CD4-positive, alpha-beta T cell treated with Interleukin-1 beta for 1 hour (primary cell): ENCODE measurements at places on chromosomes 13 and 19.

GRCh38 chr13:34816245-34816884 lies 125.7 kb upstream of the NBEA start:
- DNase-seq = no peak

DNA sequence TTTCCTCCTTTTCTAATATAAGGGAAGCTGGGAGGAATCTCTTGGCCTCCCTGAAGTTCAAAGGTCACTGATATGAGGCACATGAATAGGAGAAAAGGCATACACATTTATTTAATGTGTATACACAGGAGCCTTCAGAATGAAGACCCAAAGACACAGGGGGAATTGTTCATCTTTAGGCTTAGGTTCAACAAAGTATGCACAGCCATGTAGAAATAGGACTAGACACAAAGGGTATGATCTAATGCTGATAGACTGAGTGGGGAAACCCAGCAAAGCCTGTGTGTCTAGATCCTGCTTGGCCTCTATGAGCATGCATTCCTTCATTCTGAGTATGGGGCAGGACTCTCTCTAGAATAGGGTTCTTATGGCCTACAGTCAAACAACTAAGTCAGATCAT lies 177.1 kb upstream of the RFC3 start:
- no peak for DNase-seq

- no peak for DNase-seq
These were observed 32.5 kb downstream of the BRD4 start for GRCh38 chr19:15299568-15300409.

GRCh38 chr13:53152057-53152421 lies 123.4 kb downstream of the OLFM4 start:
- no peak for DNase-seq

- DNase-seq = peak; percentile 52
These were observed 17.2 kb upstream of the CFAP97D2 start for GRCh38 chr13:114161644-114162532.

DNA sequence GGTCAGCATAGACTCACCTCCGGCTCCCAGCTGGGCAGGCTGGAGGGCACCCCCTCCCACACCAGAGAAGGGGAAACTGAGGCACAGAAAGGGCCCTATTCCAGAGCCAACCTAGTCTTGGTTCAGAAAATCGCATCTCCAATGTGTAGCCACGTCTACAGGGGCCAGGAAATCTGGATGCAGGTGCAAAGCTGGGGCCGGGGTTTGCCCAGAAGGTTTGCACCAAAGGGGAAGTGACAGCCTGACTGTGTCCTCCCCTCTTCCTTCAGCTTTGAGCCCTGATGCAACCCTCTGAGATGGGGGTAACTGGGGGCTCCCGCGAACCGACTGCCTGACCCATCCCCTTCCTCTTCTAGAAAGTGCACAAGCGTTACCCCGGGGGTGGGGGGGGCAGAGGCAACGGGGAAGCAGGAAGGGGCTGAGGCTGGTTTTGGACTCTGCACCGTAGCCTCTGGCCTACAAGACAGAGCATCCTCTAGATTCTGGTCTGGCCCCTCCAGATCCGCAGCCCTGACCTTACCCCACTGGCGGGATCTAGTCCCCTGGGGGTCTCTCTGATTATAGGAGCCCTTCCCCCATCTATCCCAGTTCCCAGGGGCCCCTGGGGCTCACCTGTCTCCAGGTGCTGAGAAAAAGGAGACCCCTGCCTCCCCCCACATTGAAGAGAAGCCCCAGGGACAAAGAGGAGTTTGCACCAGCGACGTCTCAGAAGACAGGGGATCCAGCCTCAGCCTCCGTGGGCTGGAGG lies 1.1 kb upstream of the ONECUT3 start:
- no peak for DNase-seq

DNA sequence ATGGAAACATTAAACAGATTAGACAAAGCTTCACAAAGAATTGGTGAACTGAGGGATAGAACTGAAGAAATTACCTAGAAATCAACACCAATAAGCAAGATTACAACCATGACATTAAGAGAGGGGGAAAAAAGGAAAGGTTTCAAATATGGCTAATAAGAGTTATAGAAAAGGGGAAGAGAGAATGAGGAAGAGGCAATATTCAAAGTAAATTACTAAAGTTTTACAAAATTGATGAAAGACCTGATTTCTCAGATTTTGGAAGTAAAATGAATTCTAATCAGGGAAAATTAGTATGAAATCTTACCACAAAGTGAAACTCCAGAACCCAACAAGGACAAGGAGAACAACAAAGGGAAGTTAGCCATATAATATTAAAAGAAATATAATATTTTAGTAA lies 187.4 kb downstream of the NBEA start:
- no peak for DNase-seq

- peak; percentile 33 for DNase-seq
These were observed at the start of gene LHFPL6 for GRCh38 chr13:39602614-39603366. LHFPL6 (minus strand) TSS chr13:39603193.

GRCh38 chr13:33191425-33192210 lies 93.9 kb downstream of the STARD13 start:
- DNase-seq = no peak

DNA sequence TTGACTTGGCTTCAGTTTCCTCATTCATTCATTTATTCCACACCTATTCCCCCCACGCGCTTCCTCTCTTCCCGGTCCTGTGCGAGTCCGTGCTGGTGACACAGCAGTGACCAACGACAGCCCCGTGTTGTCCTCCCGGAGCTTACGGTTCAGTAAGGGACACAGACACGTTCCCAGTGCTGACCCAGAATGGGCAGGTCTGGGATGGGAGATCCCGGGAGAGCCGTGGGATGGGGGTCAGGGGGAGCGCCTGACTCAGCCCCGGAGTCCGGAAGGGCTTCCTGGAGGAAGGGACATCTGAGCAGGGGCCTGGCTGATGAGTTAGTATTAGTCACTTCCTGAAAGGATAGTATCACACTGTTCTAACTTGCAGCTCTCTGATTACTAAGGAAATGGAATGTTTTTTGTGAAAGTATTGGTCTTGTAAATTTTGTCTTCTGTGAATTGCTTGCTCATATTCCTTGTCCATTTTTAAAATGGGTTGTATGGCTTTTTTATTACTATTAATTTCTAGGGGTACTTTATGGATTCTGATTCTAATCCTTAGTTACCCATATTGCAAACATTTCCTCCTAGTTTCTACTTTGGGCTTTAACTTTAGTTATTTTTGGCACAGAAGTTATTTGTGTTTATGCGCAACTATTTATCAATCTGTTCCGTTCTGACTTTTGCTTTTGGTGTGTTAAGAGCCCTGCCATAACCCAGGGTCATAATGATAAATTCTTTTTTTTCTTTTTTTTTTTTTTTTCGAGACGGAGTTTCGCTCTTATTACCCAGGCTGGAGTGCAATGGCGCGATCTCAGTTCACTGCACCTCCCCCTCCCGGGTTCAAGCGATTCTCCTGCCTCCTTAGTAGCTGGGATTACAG lies 708 bp upstream of the ERCC1 start:
- peak; percentile 55 for DNase-seq

- DNase-seq = no peak
These were observed 46.7 kb upstream of the MEDAG start for GRCh38 chr13:30859326-30859725.

GRCh38 chr19:49335071-49335783 lies at the start of gene CD37:
CD37 (plus strand) TSS chr19:49335406; CDS start chr19:49335541, 135 bp downstream.
- DNase-seq = peak; percentile 69

DNA sequence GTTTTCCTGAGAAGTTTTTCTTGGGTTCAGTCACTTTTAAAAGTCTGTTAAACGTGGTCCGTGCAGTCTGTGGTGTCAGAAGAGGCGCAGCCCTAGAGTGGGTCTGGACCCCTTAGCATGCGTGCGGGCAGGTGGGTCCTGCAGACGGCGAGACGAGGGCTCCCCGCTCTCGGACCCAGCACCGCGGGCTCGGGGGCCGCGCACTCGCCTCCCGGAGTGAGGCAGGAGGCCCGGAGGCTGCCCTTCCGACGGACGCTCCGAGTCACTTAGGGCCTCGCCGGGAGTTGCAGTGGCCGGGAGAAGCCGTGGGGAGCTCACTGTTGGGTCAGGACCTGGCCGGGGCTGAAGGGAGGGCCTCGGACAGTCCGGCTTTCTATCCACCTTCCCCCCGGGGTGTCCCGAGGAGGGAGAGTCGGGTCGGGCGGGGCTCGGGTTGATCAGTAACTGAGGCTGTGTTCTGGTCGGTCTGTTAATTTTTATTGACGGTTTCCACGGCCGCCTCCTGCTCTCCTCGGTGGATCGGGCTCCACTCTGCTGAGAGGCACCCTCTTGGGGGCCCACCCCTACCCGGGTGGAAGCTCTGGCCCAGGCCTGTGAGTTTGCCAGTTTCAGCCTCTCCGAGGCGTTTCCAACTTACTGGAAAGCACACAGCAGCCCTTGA lies 1.3 kb downstream of the PTBP1 start:
- no peak for DNase-seq

GRCh38 chr13:30308548-30308947 lies 1.2 kb upstream of the KATNAL1 start:
- no peak for DNase-seq

DNA sequence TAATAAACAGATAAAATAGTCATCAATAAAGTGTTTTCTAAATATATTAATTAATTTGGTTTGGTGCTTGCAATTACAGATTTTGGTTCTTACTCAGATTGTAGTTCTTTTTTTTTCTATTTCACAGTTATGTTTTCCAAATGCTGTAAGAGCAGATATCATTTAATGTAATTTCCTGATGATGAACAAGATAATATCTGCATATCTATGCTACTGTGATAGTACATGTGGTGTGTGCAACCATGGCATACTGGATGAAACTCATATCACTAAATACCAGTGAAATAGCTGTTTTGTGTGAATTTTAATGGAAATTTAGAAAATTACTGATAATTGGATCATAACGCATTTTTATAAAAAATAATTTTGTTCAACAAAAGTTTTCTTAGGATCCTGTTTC lies 88.8 kb upstream of the MAB21L1 start:
- no peak for DNase-seq

DNA sequence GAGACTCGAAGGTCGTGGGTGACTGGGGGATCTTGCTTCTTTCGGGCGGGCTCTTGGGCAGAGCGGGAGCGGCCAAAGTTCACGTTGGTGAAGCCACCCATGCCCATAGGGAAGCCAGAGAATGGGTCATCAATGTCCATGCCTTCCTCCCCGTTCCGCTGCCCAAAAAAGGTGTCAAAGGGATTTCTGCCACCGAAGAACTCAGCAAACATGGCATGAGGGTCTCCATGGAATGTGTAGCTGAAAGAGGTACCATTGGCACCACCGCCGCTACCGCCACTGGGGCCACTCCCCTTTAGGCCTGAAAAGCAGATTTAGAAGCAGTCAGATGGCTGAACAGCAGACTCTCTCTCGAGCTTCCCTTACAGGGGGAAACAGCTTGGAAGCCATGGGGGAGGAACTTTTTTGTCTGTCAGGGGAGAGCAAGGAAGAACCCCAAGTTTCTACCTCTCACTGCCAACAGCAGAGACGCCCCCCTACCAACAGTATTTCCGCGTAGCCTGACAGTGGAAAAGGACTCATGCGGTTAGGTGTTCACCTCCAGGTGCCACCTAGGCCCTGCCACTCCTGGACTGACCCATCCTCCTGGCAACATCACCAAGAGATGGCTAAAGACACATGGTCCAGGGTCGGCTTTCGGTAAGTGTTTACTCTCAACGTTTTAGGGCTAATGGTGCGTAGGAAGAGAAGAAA lies 1.3 kb downstream of the DNAJB1 start:
- no peak for DNase-seq

DNA sequence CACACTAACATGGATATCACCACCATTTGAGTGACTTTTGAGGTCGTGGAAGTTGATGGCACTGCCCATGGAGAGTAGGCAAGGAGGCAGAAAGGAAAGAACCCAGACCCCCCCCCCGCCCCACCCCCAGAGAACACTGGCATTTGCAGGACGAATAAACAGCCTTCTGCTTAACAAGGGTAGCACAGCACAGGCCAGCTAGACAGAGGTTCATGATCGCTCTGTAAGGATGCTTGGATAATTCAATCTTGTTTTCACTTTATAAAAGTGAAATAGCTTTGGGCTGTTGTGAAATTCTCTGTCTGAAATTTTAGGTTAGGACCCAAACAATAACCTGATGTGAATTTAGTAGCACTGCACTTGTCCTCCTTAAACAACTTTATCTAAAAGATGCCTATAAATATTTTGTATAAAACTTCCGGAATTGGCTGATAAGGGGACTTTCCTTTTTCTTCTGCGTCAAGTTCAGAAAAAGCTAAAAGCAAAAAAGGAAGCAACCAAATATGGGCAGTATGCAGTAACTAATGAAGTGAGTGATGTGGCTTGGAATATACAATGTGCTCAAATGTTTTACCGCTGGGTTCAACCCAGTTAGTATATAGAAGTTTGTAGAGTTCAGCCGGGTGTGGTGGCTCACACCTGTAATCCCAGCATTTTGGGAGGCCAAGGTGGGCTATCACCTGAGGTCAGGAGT lies 163.7 kb downstream of the SHISA2 start:
- peak; percentile 64 for DNase-seq

DNA sequence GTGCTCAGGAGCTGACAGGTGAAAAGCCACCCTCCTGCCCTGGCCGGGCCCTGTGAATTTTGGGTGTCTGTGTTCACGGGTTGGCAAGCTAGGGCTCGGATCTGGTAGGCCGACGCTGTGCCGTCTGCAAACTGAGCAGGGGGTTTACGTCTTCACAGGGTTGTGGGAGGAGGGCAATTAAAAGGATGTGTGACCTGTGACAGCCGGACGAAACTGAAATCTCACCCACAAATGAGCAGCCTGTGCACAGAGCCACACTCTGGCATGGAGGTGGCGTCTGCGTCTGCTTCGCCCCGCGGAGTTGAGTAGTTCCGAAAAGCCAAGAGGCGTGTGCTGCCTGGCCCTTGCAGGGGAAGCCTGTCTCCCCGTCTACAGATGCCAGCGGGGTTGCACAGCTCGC lies 117.3 kb downstream of the KDM4B start:
- DNase-seq = peak; percentile 17
